ENCODE measurements at places on chromosomes 2 and 18. TPM values are rescaled to one million over a fixed set of nuclear protein-coding genes. Genes with fewer than 3 reads are reported as not detected.
A peak's percentile ranks its signal among the peaks of the same experiment; 100 is the strongest.

Gene UGT1A5
- not detected for total RNA-seq

- no peak for DNase-seq
Observed at GRCh38 chr18:51025512-51025911, 4.5 kb upstream of the SMAD4 start.

- no peak for DNase-seq
Observed at GRCh38 chr2:156191527-156191926, 141.0 kb downstream of the NR4A2 start.

Gene UGT1A3
- not detected for total RNA-seq

DNA sequence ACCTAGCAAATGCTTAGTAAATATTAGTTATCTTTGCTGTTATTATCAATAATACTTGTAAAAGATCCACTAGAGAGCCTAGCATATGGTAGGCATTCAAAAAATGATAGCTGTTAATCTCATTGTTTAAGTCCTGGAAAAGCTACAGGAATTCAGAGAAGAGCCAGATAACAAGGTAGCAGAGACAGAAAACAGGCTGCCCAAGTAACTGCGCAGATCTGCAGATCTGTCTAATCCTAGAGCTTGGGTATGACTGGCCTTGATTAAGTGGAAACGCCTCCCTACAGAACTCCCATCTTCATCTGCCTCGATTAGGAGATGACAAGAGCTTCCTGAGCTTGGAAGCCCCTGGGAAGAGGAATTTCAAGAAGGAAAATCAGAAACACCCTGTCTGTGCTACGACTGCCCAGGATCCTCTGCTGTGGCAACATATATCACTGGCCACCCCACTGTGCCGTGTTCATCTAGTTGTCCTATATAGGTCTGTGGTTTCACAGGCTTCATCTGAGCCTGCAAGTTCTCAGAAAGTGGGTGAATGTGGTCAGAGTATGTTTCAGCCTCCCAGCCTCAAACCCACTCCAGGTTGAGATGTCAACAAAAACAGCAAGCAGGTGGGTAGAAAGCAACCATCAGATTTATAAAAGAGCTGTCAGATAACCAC is 151.5 kb upstream of the PKDCC start:
- DNase-seq, result no peak

DNA sequence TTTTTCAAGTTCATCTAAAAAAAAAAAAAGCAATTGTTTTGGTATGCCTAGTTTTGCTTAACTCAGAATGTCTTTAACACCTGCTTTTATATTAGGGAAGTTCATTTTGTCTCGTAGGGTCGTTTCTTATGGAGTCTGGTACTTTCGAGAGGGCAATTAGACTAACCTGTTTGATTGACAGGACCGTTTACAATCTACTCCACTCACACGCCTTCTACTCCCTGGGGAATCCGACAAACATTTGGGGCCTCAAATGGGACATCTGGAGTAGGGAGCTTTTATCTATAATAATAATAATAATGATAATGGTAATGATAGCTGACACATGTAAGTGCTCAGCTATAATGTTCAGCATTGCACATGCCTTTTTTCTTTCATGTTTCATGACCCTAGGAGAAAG is 261.6 kb upstream of the RASGRP3 start:
- no peak for DNase-seq

Gene REG3G
- total RNA-seq, result not detected

DNA sequence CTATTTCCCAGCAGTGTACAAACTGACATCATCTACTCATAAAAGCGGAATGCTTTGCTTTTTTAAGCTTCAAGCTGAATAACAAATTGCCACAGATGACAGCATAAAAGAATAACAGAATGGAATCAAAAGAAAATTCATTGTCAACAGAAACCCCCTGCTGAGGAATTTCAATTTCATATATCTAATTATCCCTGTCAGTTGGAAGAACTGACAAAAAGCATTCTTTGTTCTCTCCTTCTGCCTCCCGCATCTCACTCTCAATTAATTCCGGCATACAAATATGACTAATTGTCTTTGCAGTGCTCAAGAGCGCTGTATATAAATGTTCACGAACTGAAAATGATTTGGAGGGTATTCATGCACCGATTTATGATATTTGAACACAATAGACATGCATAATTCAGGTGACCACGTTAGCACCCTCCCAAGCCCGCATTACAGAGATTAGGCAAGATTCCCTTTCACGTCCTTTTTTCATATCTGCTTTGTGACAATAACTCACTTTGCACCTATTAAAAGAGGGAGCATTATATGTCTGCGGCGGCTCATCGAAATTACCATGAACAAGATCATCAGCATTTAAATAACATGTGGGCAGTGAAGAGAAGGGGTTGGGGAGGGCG is 277.7 kb upstream of the SALL3 start:
- no peak for DNase-seq

DNA sequence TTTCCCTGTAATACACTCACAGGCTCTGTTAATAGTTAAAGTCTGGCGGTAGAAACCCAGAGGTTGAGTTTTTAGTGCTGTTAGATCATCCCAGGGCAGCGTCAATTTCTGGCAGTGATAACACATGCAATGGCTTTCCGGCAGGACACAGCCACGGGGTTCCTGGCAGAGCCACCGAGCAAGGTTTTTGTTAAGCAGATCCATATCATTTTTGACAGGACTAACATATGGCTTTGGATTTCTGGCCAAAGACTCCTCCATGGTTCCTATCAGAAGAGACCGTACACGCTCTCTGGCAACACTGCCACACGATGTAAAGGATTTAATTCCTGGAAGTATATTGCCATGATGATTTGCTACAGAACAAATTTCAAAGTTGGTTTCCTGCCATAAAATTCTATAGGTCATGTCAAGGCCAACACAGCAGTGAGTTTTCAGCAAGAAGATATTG is 854.3 kb downstream of the LRRTM4 start:
- DNase-seq, result no peak

- no peak for DNase-seq
Observed at GRCh38 chr2:45533771-45534170, 77.3 kb downstream of the SRBD1 start.

Gene NEDD4L
- total RNA-seq, result 100 TPM

Gene DAW1
- 1.0 TPM for total RNA-seq

- DNase-seq, result no peak
Observed at GRCh38 chr2:134463699-134464022, 209.8 kb downstream of the MGAT5 start.

DNA sequence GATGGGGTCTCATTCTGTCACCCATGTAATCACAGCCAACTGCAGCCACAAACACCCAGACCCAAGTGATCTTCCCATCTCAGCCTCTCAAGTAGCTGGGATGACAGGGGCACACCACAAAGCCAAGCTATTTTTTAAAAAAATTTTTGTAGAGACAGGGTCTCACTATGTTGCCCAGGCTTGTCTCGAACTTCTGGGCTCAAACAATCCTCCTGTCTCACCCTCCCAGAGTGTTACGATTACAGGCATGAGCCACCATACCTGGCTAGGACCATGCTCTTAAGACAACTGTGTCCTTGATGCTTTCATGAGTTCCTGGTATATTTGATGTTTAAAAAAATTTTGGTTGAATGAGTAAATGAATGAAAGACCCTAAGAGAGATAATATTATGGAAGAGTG is 19.4 kb downstream of the ABCB11 start:
- no peak for DNase-seq

DNA sequence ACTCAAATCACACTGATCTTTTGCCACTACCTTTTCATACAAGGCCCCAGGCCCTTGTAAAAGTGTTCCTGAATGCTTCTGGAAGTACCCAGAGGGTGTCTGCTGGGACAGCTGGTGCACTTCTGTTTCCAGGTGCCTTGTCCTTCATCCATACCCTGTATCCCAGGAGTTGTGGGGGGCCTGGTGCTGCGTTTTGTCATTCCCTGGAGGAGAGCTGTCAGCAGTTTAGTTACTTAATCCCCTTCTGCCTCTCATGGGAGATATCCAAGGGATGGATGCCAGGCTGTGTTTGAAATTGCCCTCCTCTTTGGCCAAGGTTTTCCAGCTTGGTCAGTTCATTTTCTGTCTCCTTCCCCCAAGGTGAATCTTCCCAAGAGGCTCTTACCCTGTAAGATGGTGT is 158.3 kb downstream of the WDSUB1 start:
- no peak for DNase-seq

Gene VPS4B
- 44.7 TPM for total RNA-seq

Gene ERFE
- 7.4 TPM for total RNA-seq

DNA sequence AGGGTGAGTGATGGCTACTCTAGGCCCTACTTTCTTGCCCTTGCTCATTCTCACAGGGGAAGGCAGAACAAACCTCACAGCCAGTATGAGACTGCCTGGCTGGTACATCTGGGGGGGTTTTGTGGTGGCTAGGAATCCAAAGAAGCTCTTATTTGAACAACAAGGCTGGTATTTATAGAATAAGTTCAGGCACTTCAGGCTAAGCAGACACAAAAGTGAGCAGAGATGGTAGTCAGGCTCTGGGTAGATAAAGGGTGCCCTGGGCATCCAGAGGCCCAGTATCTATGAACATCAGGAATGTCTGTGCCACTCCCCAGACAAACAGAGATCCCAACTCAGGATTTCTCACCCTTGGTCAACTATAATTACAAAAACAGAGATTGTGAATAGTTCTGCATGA is 57.2 kb upstream of the RTN4 start:
- DNase-seq, result no peak

- DNase-seq, result no peak
Observed at GRCh38 chr2:218378053-218378452, 4.0 kb upstream of the SLC11A1 start.

DNA sequence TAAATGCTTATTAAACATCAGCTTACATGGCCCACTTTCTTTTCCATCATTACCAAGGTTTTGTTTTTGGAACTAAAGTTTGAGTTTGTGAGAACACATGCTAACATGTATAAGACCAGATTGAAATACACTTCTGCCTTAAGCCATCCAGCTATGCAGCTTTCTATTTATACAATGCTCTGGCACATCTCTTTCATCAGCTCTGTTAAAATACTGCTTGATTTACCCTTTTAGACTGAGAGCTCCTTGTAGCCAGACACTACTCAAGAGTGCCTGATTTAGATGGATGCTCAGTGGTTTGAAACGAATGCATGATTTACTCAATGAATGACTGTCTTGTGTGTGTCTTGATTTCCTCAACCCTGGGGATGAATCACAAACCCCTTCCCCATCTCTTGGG is 392.5 kb downstream of the THSD7B start:
- no peak for DNase-seq

GRCh38 chr2:239339726-239340601 is 60.9 kb downstream of the HDAC4 start:
- DNase-seq, result no peak

Gene CPLX4
- total RNA-seq, result not detected

DNA sequence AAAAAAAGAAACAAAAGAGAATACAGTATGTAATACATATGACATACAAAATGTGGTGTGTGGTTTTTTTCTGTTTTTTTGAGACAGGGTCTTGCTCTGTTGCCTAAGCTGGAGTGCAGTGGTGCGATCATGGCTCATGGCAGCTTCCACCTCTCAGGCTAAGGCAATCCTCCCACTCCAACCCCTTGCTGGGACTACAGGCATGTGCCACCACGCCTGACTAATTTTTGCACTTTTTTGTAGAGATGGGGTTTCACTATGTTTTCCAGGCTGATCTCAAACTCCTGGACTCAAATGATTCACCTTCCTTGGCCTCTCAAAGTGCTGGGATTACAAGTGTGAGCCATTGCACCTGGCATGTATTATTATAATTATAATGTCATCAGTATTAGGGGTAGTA is 38.9 kb downstream of the DHX57 start:
- DNase-seq, result no peak

- DNase-seq, result peak; percentile 40
Observed at GRCh38 chr2:121501031-121501430, 29.6 kb upstream of the RNU4ATAC start.

Gene NGEF
- 71.3 TPM for total RNA-seq

- DNase-seq, result no peak
Observed at GRCh38 chr2:61111708-61112107, 46.0 kb downstream of the SANBR start.

- peak; percentile 8 for DNase-seq
Observed at GRCh38 chr2:136247204-136247950, 129.4 kb upstream of the CXCR4 start.

- peak; percentile 98 for DNase-seq
Observed at GRCh38 chr18:23719634-23720201, 30.5 kb downstream of the LAMA3 start.

Gene SH3BP4
- 47.3 TPM for total RNA-seq

Gene L3MBTL4
- total RNA-seq, result 0.63 TPM

Gene FOXI3
- total RNA-seq, result not detected

DNA sequence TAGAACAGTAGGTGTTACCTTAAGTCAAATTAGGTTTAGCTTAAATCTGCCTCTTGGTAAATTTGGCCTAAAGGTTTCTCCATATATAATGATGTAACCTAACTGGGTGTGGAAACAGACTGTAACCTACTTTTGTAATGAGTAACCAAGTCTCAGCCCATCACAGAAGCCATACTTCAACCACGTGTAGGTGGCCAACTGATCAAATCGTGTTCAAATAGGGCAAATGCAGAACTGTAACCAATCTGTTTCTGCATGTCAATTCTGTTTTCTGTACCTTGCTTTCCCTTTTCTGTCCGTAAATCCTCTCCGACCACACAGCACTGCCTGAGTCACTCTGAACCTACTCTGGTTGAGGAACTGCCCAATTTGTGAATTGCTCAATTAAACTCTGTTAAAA is 34.0 kb upstream of the PLA2R1 start:
- DNase-seq, result no peak

DNA sequence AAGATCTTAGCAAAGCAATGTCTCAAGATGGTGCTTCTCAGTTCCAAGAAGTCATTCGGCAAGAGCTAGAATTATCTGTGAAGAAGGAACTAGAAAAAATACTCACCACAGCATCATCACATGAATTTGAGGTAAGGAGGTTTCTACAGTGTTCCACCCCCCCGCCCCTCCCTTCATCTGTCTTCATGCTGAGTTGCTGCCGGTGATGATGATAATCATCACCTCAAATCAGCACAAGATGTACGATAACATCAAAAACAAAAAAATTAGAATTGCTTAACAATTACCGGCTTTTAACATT is 14.6 kb downstream of the UGP2 start:
- DNase-seq, result no peak

DNA sequence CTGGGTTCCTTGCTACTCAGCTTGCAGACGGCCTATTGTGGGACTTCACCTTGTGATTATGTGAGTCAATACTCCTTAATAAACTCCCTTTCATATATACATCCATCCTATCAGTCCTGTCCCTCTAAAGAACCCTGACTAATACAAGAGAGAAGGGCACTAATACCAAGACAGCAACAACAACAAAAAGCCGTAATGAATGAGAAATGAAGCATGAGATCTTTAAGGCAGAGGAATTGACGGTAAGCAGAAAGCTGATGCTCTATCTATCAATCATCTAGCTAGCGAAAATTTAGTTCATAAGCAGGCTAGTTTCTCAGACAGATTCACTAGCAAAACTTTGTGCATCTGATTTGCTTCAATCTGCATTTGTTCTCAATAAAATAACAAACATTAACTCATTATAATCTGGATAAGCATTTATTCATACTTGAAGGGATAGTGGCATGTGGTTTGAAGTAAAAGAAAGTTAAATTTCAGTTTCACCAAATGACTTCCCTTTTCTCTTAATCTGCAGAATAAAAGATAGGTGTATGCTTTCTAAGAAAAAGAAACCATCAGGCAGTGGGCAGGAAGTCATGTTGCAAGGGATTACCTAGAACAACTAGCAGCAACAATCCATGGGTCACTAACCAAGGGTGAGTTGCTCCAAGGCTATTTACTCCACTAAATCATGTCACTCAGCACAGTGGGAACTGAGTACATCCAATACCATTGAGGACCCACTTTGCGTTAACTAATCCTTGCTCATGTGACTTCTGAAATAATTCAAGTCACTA is 376.5 kb downstream of the TMEM182 start:
- DNase-seq, result no peak

Measured in PC-3 (cell line).